ENCODE measurements at places on chromosomes 16 and 17.

- DNase-seq, result no peak
Measured at GRCh38 chr16:87687126-87687910, 78.5 kb downstream of the KLHDC4 start.

- no peak for DNase-seq
Measured at GRCh38 chr16:60060731-60061130, 1326.6 kb upstream of the GOT2 start.

DNA sequence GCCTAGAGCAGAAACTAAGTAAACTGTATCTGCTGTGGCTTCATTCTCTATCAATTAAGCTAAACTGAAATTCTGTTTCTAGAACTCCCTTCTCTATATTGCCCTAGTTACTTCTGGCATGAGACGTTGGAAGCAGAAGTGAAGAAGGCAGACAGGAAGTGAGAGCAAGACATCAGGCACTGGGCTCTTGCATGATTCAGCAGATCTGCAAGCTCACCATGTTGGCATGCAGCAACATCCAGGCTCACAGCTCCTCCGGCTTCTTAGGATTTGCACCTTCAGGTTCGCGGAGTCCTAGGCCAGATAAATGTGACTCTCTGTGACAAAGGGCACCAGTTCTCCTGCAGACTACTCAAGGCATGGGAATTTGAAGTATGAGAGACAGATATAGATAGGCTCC is 148.3 kb downstream of the CDH8 start:
- no peak for DNase-seq

DNA sequence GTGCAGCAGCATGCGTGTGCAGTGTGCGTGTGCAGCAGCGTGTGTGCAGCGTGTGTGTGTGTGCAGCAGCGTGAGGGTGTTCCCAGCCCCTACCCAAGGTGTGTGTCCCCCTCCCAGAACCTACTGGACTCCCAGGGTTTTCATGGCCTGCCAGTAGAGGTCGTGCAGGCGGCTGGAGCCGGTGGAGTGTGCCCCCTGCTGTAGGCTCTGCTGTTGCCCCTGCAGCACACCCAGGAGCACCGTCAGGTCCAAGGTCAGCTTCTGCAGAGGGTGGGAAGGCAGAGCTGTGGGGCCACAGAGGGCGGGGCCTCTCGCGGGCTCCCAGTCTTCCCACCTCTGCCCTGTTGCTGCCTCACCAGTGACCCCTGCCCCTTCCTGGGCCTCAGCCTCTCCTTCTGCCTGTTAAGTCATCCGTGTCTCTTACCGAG is 14.9 kb downstream of the MYBBP1A start:
- no peak for DNase-seq

- no peak for DNase-seq
Measured at GRCh38 chr17:75086496-75087181, 1.1 kb upstream of the SLC16A5 start.

GRCh38 chr16:81995651-81996050 is 15.6 kb downstream of the SDR42E1 start:
- no peak for DNase-seq

DNA sequence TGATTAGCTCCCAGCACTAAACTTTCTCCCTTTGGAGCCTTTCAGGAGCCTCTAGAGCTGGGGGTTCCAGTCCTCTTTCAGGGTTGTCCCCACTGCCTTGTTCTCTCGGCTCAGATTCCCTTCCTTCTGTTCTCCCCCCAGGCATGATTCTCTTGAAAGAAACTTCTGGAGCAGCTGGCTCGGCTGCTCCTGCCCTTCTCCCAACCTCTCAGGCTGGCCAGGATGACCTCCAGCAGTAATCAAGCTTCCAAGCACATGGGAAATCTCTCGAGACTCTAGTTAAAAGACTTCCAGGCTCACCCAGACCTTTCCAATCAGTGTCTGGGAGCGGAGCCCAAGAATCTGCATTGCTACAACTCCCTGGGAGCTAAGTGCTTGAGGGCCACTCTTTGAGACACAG is 3.6 kb downstream of the SDK2 start:
- DNase-seq, result no peak

GRCh38 chr17:57276621-57277020 is 20.3 kb downstream of the MSI2 start:
- DNase-seq, result no peak

GRCh38 chr17:77829843-77830799 is 128.4 kb upstream of the TNRC6C start:
- DNase-seq, result no peak

- no peak for DNase-seq
Measured at GRCh38 chr16:83137326-83137781, 510.6 kb downstream of the CDH13 start.

- no peak for DNase-seq
Measured at GRCh38 chr17:28928061-28928460, 23.3 kb downstream of the PHF12 start.

DNA sequence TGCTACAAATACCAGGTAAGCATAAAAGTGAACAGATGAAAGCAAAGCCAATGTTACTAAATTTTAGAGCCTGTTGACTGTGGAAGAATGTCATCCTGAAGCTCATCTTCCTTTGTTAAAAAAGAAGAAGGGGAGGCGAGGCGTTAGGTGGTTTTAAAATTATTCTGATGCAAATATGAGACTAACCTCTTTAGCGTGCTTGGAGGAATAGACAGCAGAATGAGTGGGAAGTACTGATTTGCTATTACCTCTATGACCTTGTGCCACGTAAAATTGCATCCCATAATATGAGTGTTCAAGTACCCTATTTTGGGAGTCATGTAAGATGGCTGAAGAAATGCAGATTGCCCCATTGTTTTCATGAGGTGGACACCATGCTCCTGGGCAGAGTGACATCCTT is 95.7 kb downstream of the ELAC2 start:
- no peak for DNase-seq

DNA sequence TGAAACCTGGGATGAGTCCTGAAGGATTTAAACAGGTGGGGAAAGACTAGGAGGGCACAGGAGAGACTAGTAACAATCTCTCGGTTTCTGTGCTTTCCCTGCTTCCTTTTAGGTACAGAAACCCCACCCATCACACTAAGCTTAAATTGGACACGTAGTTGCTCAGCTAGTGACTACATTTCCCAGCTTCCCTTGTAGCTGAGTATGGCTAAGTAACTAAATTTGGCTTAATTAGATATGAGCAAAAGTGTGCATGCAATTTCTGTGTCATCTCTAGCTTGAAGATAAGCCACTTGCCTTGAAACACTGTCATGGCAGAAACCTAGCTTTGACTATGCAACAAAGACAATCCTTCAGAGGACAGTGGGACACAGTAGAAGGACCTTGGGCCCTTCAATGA is 36.5 kb downstream of the CACNG1 start:
- DNase-seq, result no peak

DNA sequence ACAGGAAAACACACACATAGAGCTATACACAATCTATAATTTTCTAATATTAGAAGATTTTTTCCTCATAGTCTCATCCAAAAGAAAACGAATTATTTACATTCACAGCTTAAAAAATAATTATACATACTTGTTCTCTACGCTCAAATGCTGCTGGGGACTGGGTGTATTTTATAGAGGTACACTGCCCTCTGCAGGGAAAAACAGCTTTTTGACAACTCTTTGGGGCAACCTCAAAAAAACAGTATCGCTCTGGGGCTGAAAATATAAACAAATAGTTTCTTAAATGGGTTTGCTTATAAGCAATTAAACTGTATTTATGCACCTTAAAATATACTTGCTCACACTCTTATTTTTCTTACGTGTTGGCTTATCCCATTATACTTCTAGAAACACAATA is 261.8 kb upstream of the PSMD7 start:
- peak; percentile 9 for DNase-seq

GRCh38 chr17:49435671-49436029 is 21.0 kb upstream of the PHB1 start:
- no peak for DNase-seq

DNA sequence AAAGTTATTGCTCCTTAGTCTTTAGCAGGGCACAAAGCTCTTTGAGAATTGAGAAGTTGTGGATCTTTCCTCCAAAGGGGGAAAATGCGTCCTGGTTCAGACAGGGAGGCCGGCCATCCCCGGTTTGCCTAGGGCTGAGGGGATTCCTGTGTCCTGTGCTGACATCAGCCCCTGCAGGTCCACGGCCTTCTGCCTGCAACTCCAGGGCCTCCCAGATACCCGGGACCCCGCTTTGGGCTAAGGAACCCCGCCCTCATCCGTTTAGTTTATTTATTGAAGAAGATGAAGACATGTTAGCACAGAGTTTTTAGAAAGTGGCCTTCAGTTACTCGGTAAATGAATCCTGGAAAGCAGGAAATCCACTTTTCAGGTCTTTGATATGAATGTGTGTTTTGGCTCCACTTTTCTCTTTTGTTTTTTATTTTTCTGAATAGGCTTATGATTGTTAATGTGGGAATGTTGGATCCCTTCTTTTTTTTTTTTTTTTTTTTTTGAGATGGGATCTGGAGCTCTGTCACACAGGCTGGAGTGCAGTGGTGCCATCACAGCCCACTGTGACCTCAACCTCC is 65.6 kb downstream of the CRISPLD2 start:
- no peak for DNase-seq

DNA sequence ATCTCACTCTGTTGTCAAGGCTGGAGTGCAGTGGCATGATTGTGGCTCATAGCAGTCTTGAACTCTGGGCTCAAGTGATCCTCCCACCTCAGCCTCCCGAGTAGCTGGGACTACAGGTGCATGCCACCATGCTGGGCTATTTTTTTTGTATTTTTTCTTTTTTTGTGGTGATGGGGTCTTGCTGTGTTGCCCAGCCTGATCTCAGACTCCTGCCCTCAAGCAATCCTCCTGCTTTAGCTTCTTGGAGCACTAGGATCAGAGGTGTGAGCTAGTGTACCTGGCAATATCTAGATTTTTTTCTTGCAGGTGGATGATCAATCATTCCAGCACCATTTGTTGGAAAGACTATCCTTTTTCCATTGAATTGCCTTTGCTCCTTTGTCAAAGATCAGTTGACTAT is 52.8 kb upstream of the IL34 start:
- no peak for DNase-seq
